ENCODE measurements at places on chromosomes 5 and 9. TPM values are rescaled to one million over a fixed set of nuclear protein-coding genes. Genes with fewer than 3 reads are reported as not detected.

Gene PCDHB2
- not detected for polyA plus RNA-seq

Gene PRLR
- not detected for polyA plus RNA-seq

Gene DNAI1
- not detected for polyA plus RNA-seq

Gene FCN1
- polyA plus RNA-seq: 7.0 TPM

Gene HAVCR2
- 0.53 TPM for polyA plus RNA-seq

Gene TGFBI
- 2.5 TPM for polyA plus RNA-seq

Gene HIGD2A
- polyA plus RNA-seq: 220 TPM

Gene C9orf152
- not detected for polyA plus RNA-seq

Gene PCDHGA2
- not detected for polyA plus RNA-seq

Gene SAP30L
- 31.3 TPM for polyA plus RNA-seq

Gene MAMDC2
- polyA plus RNA-seq: not detected

Gene ALDH1B1
- polyA plus RNA-seq: 3.8 TPM

Gene ADAMTS16
- not detected for polyA plus RNA-seq

Gene ANKRD20A1
- polyA plus RNA-seq: not detected

Gene PDCD1LG2
- polyA plus RNA-seq: not detected

Gene SLC23A1
- polyA plus RNA-seq: not detected

Gene PCDHB11
- polyA plus RNA-seq: not detected

Gene IFNB1
- polyA plus RNA-seq: not detected

Gene WDR55
- polyA plus RNA-seq: 10.4 TPM

Gene FCHO2
- 3.3 TPM for polyA plus RNA-seq

Gene CORO2A
- polyA plus RNA-seq: 2.3 TPM

Gene C9orf50
- not detected for polyA plus RNA-seq

Gene SHISAL2B
- not detected for polyA plus RNA-seq

Gene NTNG2
- polyA plus RNA-seq: 0.66 TPM

Gene KCNN2
- not detected for polyA plus RNA-seq

Gene SLC28A3
- polyA plus RNA-seq: not detected

Gene ORM2
- not detected for polyA plus RNA-seq

Gene SLC1A3
- polyA plus RNA-seq: not detected

Gene ALDOB
- polyA plus RNA-seq: not detected

Gene ZNF618
- polyA plus RNA-seq: 3.0 TPM

Gene CXCL14
- not detected for polyA plus RNA-seq

Gene PHAX
- 29.7 TPM for polyA plus RNA-seq

Gene PDGFRB
- polyA plus RNA-seq: not detected

Gene CDC14B
- polyA plus RNA-seq: 6.9 TPM

Gene HMMR
- 1.3 TPM for polyA plus RNA-seq
